ENCODE measurements at places on chromosomes 6 and 20.

- DNase-seq: no peak
Measured at GRCh38 chr20:61661025-61661424, 404.7 kb downstream of the TAF4 start.

GRCh38 chr6:166588691-166589336 is 2.3 kb upstream of the RAMACL start:
- no peak for DNase-seq

DNA sequence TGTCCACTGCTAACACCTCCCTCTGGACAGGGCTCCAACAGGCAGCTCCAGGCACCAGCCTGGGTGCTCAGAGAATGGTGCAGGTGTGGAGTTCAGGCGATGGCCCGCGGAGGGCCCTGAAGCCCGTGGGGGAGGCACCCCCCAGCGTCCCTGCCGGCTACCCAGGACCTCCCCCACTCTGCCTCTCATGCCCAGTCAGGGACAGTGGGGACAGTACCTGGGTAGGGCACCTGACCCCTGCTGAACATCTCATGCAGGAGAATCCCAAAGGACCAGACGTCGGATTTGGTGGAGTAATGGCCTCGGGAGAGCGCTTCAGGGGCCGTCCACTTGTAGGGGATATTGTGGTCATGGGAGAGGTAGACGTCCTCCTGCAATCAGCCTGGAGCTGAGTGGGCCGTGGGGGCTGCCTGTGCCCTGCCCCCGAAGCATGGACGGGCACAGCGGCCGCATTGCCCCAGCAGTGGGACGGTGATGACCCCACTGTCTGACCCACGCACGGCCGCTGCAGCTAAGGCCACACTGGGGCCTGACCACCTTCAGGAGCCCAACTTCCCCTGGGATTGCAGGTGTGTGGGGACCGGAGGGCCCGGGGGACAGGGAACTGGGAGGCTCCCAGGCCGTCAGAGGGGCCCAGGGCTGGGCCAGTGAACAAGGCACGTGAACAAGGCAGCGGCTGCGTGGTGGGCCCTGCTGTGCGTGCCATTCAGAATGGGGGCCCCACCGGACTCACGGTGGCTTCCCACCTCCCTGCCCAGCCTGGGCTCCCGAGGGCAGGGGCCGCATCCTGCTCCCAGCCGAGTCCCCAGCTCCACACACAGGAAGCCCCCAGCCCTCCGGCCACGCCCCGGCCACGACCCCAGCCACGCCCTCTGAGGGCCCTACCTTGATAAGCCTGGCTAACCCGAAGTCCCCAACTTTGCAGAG is 7.1 kb downstream of the PTK6 start:
- DNase-seq: no peak

DNA sequence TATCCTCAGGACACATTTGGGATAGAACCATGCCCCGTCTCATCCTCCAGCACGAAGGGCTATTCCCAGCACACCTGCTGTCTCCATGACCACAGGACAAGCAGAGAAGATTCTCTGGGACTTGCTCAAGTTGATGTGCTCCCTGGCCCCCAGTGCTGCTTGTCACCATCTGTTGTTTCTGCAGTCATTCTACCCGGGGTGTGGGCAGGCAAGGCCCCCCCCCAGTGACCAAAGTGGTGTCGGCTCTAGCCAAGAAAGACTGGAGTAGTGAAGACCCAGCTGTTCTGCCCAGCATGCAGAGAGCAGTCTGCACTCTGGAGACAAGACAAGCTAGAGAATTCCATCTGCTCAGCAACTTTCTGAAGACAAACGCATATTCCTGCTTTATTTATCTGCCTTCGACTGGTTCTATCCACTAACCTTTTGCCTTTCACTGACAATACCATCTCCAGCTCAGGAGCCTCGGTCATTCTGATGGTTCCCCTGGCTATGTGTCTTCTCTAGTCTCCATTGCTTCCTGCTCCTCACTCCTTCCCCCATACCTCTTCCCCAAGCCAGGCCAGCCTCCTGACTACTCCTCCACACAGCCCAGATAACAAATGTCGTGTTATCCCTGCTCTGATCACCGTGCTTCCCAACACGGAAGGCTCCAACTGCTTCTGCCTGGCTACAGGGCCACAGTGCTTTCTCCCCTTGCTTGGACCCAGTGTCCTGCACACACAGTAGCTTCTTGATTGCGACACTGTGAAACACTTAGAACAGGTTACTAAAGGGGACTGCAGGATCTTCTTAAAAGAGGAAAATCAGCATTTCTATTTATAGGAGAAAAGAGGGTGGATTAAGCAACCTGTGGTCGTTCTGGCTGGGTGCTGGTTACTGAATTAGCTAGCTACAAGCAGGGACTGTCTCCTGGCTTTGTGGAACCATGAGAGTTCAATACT is 86.7 kb upstream of the EMILIN3 start:
- no peak for DNase-seq

DNA sequence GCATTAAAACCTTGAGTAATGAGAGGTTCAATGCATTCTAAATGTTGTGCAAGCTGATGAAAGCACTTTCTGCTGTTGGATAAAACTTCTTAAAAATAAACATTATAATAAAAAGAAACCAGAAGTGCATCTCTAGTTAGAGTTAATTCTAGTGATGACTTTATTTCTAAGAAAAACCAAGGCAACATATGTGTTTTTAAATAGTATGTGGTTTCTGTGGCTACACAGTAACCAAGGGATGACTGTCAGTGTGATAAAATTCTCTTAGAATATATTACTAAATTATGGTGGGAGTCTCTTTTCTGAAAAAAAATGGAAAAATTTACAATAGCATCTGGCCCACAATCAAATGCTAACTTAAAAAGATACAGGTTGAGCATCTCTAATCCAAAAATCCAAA is 117.0 kb downstream of the ME1 start:
- no peak for DNase-seq

GRCh38 chr20:59084041-59084850 is 41.7 kb upstream of the PRELID3B start:
- DNase-seq: no peak

DNA sequence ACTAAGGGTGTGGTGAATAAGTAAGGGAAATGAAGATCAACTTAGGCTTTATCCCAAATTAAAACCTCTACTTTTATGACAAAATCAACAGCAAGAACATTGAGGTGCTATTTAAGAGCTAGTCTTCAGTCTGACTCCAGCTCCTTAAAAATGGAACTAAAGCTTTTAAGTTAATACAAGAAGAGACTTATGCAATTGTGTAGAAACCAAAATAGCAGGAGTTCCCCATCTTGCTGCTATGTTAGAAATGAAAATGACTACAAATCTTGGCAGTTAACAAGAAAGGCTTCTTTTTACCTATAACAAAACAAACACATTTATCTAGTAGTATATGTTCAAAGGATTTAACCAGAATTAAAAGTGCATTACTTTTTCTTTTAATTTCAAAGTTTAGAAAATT is 25.7 kb downstream of the HMGN3 start:
- no peak for DNase-seq

GRCh38 chr6:106807947-106808611 is 166.4 kb downstream of the CD24 start:
- DNase-seq: no peak

DNA sequence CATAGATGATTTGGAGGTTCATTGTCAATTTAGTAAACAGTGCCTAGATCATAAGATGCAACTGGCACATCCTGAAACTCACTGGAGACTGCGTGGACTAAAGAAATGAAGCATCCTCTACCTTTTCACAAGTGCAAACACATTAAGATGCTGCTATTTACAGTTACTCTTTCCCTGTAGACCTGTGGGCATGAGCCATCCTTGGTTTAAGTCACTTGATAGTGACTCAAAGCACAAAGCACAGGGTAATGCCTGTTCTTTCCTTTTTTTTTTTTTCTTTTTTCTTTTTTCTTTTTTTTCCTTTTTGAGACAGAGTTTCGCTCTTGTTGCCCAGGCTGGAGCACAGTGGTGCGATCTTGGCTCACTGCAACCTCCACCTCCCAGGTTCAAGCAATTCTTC is 10.0 kb upstream of the HLA-DQA1 start:
- no peak for DNase-seq

DNA sequence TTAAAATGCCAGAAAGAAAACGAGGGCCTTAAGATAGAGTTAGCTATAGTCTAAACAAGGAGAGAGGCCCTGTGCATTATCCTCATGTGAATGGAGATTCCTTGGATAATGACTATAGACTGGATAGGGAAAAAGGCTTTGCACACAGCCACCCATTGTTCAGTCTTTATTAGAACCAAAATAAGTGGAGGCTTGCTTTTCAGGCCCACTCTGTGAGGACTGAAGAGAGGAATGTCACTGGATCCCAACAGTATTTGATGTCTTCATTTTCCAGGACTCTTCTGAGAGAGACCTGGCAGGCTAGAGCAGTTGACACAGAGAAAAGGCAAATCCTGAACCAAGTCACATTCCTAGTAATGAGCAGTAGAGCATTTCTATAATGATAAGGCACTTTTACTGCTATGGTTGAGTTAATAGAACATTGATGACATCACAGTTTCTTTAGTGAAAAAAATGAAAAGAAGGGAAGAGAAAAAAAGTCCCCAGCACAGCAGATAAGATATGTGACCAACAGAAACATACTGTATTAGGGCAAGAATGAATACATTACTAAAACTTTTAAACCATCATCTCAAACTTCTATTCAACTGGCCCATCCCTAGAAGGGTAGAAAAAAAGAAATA is 315.1 kb downstream of the EPHA7 start:
- DNase-seq: no peak

- no peak for DNase-seq
Measured at GRCh38 chr6:16391451-16391912, 153.1 kb downstream of the GMPR start.

- no peak for DNase-seq
Measured at GRCh38 chr20:63765082-63765873, 25.7 kb downstream of the SLC2A4RG start.

DNA sequence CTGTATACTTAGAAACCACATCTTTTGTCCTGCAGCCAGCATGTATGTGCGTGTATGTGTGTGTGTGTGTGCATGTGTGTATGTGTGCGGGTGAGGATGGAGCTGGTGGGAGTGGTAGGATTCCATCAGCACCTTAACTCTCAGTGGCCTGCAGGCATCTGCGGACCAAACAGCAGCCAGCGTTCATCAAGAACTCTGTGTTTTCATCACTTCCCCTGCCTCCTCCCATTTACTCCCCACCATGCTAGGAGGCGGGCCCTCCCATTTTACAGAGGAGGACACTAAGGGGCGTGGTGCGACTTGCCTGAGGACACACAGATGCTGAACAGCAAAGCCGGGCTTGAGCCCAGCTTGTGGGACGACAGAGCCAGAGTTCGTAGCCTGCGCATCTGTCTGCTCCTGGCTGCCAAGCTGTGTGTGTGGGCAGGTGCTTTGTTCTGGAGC is 8.9 kb downstream of the VSTM2L start:
- DNase-seq: no peak

DNA sequence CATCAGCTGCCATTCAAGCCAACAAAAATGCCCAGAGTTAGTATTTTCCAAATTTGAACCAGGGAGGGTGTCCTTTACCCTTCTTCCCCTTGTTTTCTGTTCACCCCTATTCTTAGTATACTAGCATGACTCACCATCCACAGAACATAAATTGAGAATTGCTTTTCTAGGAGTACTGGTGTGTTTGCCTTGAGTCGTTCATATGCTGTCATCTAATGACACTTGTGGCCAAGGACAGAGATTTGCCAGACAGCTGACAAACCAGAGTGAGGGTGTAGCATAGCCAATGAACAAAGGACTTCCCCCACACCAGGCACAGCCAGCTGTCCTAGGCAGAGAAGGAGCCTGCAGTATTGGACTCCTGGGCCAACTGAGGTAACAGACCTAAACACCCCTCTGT is 62.2 kb downstream of the FILIP1 start:
- DNase-seq: no peak

GRCh38 chr6:75818098-75818855 is 69.2 kb downstream of the MYO6 start:
- no peak for DNase-seq

Measured in effector CD8-positive, alpha-beta T cell (primary cell).